Fibroblast of villous mesenchyme (primary cell): ENCODE measurements at places on chromosomes 7 and 10. TPM values are rescaled to one million over a fixed set of nuclear protein-coding genes. Genes with fewer than 3 reads are reported as not detected.

The GAD2 gene
- total RNA-seq = not detected in 2 replicates

The ADAMTS14 gene
- total RNA-seq = 0.86 and 1.6 TPM in 2 replicates

The POLR3A gene
- total RNA-seq = 15.1 and 18.6 TPM in 2 replicates

The KIAA1217 gene
- 0.86 and 2.6 TPM in 2 replicates for total RNA-seq

The HMX3 gene
- total RNA-seq = not detected in 2 replicates

The NUTM2E gene
- total RNA-seq = under 0.01 TPM in 1 of 2 replicates, not detected in the other

The MOGAT3 gene
- total RNA-seq = not detected in 2 replicates
